ENCODE measurements at places on chromosomes 12 and 14.

- no peak for DNase-seq
Observed at GRCh38 chr14:74517731-74518130, 24.2 kb downstream of the ISCA2 start.

- DNase-seq, result no peak
Observed at GRCh38 chr12:3216726-3217682, 139.8 kb downstream of the TSPAN9 start.

DNA sequence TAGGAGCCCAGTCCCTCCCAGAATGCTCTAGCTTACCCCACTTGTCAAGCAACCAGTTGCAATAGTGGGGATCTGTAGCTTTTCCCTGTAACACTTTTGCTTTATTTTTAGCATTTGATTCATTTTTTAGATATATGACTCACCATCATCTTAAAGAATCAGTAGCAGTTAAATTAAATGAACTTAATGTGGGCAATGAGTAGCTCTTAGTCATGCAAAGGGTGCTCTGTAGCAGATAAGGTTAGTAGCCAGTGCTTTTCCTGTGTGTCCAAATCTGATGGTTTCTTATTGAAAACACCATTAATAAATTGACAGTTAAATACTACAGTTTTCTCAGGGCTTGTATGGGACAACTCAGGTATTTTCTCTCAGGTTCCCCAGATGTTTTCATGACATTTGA, 311.8 kb downstream of the RERGL start:
- no peak for DNase-seq

- no peak for DNase-seq
Observed at GRCh38 chr14:58744801-58745394, 107.1 kb downstream of the DACT1 start.

- DNase-seq, result peak; percentile 7
Observed at GRCh38 chr12:10562306-10562933, 51.0 kb downstream of the MAGOHB start.

DNA sequence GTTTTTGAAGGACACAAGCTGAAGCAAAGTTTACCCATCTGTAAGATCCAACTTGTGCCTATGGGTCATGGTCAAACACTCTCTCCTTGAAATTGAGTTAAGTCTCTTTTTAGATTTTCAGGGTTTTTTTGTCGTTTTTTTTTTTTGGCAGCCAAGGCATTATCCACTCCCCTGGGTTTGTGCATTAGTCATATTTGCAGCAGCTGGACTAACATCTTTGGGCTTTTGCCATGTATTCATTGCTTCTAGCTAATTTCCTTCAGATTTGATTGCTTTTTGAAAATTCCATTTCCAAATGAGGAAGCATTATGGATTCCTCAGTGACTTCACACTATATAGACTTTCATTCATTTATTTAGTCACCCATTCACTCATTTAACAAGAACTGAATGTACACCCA, 80.3 kb upstream of the SRRM4 start:
- DNase-seq, result no peak

DNA sequence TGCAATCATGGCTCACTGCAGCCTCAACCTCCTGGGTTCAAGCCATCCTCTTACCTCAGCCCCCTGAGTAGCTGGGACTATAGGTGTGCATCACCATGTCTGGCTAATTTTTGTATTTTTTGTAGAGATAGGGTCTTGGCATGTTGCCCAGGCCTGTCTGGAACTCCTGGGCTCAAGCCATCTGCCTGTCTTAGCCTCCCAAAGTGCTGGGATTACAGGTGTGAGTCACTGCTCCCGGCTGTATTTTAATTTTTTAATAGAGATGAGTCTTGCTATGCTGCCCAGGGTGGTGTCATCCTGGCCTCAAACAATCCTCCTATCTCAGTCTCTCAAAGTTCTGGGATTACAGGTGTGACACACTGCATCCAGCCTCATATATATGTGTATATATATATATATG, 31.7 kb upstream of the GPRC5A start:
- DNase-seq, result no peak

GRCh38 chr14:88129306-88130056, 124.5 kb downstream of the GPR65 start:
- no peak for DNase-seq

DNA sequence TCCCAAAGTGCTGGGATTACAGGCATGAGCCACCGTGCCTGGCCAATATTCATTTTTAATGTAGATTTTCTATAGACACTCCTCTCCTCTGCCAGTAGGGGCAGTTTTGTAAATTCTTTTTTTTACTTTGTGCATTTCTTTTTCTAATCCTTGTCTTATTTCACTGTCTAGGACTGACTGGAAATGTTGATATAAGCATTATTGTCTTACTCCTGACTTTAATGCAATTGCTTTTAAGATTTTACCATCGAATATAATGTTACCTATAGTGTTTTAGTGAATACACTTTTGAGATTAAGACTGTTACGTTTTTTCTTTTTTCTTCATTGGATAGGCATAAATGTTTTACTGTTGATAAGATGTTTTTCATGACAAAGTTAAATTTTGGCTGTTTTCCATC, 35.4 kb upstream of the EMP1 start:
- DNase-seq, result no peak

DNA sequence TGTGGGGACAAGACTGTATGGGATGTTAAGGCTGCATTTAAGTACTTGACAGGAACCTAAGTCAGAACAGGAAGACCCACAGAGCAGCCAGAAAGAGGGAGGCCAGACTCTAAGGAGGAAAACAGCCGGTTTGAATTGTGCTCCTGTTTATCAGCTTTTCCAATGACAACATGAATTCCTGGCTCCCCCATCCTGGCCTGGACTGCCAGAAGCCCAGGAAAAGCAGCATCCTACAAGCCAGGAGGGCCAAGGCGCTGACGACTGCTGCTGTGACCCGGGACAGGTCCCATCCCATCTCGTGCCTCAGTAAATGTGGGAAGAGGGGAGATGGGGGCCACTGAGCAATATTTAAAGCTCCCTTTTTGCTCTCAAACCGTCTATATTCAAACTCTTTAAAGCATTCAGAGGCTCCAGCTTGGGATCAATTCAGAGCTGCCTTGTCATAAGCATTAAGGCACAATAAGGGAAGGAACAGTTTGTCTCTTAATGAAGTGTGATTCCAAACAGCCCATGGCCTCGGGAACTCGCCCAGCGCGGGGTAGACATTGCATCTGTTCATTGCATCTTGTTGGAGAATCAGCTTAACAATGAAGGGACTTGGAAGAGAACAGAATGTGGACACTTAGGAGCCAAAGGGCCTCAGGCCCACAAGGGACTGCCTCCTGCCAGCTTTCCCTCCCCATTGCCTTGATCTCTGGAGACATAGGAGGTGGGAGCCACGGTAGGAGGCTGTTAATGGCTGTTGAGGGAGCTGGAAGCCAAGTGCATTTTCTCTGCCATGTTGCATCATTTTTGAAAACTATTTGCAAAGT, 49.6 kb downstream of the CMKLR1 start:
- no peak for DNase-seq

DNA sequence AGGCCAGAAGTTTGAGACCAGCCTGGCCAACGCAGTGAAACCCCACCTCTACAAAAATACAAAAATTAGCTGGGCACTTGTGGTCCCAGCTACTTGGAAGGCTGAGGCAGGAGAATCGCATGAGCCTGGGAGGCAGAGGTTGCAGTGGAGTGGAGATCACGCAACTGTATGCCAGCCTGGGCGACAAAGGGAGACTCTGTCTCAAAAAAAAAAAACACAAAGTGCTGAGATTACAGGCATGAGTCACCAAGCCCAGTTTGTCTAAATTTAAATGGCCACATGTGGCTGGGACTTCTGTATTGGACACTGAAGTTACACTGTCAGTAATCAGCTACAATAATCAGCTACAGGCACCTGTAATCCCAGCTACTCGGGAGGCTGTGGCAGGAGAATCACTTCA, 100.9 kb upstream of the AEBP2 start:
- DNase-seq, result no peak

DNA sequence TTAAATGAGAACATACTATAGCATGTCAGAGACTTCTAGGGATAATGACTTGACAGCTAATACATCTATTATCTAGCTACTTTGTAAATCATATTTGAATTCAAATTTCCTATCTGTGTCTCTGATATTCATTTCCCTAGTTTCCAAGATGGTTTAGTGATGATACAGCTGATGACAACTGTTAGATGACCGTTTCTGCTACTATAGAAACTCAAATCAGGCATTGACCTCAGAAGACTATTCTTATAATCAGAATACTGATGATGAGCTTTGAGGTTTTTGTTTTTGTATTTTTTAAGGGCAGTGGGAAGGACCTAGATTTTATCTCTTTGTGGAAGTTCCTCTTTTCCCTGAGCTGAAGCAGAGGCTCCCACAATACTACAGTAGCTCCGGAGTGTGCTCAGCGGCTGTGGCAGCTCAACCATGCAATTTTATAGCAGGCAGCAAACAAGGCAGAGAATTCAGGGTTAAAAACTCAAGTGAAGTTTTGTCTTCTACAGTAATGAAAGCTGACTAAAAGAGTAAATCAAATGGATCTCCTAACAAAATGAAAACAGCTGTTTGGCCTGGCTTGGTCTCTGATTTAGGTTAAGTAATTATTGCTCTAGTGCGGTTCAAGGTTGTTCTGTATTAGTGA, 145.1 kb downstream of the SLC25A21 start:
- DNase-seq, result no peak

DNA sequence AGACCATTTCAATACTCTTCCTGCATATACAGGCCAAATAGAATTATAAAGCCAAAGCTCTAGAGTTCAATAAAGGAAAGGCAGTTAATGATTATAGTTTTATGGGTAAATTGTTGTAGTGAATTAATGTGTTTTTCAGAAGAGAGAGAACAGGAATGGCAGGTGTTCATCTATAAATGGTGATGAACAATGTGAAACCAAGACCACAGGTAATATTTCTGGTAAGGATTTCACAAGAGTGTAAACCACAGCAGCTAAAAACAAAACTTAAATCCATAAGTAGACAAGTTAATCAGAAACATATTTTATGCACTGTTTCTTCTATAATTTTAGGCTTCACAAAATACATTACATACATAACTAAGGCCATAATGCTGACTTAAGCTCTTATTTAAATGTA, 204.4 kb downstream of the SYT1 start:
- DNase-seq, result no peak

DNA sequence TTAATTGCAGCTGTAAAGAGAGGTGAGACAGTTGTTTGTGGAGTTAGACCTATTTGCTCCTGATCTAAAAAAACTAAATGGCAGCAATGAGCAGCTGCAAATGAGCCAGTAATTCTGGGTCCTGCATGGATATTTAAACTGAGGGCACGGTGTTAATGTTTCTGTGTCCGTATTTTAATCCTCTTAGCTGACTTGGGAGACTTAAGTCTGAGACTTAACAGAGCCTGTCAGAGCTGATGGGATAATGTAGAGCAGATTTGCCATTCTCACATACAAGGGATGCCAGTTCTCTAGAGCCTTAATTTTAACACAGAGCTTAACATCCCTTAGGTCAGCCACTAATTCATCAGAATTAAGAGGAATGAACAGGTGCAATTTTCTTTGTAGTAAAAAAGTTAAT, 178.6 kb upstream of the PDE3A start:
- DNase-seq, result no peak

DNA sequence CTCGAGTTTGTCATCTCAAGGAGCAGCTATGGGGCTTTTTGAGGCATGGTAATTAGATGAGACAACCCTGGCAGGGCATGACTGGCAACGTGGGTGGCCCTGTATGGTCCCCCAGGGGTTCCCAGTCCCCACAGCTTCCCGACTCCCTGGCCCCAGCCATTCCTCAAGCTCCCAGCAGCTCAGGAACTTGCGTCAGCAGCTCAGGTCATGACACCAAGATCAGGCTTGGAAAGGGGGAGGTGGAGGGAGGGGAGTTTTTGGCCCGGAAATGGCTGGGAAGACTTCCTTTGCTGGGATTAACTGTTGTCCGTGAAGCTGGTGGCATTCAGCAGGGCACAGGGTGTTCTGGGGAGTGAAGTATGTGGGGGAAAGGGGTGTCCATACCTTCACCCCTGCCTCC, 10.4 kb upstream of the NRIP2 start:
- no peak for DNase-seq

GRCh38 chr12:50201987-50202521, 34.9 kb upstream of the CERS5 start:
- DNase-seq, result no peak

GRCh38 chr12:51377099-51377984, 13.9 kb downstream of the GALNT6 start:
- no peak for DNase-seq

- no peak for DNase-seq
Observed at GRCh38 chr12:114241973-114242434, 163.9 kb downstream of the TBX5 start.

DNA sequence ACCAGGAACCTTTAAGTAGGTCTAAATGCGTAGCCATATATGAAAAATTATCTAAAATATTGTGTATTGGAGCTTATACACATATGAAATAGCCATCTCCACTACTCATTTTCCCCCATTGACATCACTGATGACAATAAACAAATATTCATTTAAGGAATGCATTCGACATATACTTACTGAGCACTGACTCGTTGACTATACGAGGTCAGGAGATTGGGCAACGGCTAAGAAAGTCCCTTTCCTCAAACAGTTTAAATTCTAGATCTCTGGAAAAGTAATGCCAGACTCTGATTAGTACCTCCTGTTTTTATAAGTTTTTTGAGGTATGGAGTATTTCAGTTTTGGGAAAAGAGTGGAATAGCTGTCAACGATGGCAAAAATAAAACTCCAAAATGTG, 139.4 kb upstream of the DIO2 start:
- no peak for DNase-seq

DNA sequence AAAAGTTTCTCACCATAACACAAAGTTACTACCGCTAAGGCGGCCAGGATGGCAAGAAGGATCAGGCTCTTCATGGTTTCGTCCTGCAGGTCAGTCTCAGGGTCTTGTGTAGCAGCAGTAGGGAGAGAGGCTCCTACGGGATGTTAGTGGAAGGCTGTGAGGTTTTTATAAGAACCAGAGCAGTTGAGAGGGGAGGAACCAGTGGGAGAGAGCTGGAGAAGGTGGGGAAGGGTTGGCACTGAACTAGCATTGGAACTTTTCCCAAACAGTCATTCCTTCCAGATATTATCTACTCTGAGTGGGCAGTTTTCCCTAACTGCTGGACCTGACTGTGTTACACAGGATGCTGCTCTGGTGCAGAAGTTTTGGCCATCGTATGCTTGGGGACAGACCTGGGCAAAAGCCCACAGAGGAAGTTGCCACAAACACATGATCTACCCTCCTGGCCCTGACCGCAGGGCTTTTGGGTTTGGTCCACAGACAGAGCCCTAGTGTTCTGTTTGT, at the start of gene MGP:
Gene MGP (minus strand): TSS at position 137 of the 504 bp plus-strand sequence. CDS start 63 bp downstream, at position 74.
- DNase-seq, result no peak

Measured in stimulated activated CD4-positive, alpha-beta T cell treated with anti-CD3 and anti-CD28 coated beads, Interleukin-2, amount 100 ng/mL, for 4 hours (primary cell).